Natural killer cell treated with Interleukin-12 subunit alpha and Interleukin-12 subunit beta and Interleukin-15 and Interleukin-18, amount 100 ng/mL, for 72 hours (primary cell): ENCODE measurements at places on chromosomes 6 and 20.
A peak's percentile ranks its signal among the peaks of the same experiment; 100 is the strongest.

DNA sequence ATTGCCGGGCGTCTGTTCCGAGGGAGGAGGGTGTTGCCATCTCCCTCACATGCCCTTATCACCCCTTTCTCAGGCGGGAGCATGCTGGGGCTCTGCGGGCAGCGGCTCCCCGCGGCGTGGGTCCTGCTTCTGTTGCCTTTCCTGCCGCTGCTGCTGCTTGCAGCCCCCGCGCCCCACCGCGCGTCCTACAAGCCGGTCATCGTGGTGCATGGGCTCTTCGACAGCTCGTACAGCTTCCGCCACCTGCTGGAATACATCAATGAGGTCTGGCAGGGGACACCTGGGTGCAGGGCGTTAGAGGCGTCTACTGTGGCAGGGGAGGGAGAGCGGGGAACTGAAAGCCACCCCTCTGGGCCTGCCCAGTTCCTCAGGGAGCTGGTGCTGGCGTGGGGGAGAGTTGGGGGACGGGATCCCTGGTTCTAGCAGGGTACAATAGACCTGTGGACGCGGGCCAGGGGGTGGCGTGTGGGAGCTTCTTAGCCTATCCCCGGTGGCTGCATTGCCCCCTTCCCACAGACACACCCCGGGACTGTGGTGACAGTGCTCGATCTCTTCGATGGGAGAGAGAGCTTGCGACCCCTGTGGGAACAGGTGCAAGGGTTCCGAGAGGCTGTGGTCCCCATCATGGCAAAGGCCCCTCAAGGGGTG lies 697 bp downstream of the PPT2 start:
- DNase-seq = peak; percentile 65

GRCh38 chr20:63759377-63759901 lies 19.9 kb downstream of the SLC2A4RG start:
- DNase-seq = peak; percentile 31

DNA sequence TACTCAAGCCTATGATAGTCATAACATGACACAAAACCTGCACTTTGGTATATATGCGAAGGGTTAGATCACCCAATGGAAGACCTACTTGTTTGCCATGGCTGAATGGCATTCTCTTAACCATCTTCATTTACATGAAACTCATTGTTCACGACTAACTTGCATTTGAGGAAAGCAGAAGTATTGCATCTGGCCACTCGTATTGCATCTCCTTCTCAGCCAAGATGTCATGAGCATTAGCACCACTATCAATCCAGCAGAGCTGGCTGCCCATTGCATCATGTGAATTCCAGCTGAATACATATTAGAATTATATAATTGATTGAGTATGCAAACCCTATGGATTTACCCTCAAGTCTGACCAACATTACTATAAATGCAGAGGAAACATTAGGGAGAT lies 390.2 kb downstream of the LAMA2 start:
- no peak for DNase-seq

DNA sequence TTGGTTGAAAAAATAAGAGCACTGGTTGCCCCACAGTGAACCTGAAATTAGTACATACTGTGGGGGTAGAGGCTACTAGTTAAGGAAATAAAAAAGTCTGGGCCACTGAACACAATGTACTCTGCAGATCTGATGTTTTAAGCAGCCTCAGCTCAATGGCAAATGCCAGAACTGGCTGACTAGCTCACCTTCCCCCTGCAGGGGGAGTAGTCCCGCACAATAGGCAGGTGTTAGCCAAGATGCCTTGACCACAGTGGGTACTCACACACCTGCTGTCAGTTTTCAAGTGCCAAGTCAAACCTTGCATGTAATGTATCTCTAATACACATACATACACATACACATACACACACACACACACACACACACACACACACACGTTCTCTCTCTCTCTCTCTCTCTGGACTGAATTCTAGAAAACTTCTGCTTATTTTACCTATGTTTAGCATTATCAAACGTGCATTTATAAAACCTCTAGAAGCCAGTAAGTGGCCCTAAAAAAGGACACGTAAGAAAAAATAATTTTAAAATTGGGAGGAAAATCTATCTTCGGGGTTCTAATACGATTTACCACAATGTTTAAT lies 36.1 kb downstream of the GMDS start:
- no peak for DNase-seq

DNA sequence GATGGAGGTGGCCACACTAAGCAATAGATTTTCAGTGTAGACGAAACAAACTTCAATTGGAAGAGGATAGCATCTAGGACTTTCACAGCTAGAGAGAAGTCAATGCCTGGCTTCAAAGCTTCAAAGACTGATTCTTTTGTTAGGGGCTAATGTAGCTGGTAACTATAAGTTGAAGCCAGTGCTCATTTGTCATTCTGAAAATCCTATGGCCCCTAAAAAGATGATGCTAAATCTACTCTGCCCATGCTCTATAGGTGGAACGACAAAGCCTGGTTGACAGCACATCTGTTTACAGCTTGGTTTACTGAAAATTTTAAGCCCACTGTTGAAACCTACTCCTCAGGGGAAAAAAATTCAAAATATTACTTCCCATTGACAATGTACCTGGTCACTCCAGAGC lies 226.7 kb downstream of the BCAS1 start:
- DNase-seq = no peak

DNA sequence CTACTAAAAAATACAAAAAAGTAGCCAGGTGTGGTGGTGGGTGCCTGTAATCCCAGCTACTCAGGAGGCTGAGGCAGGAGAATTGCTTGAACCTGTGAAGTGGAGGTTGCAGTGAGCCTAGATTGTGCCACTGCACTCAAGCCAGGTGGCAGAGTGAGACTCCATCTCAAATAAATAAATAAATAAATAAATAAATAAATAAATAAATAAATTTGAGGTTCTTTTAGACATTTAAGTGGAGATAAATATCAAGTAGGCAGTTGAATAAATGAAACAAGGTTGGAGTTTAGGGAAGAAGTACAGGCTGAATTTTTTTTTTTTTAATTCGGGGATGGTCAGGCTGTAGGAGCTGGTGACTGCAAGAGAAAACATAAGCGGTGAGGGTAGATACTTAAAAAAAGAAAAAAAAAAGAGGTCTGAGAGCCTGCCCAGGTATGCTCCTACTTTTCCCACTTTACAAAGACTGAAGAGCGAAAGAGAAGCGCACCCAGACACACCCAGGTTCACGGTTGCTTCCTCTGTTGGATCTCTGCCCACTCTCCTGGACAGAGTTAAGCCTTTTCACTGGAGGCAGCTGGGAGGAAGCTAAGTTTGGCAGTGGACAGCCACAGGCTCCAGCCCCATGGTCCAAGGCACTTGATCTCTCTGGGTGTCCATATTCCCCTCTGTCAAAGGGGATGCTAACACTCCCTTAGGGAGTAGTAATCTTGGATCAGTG lies 100.9 kb upstream of the PRDM1 start:
- DNase-seq = no peak
